ENCODE measurements at places on chromosomes 1 and 21.
A peak's percentile ranks its signal among the peaks of the same experiment; 100 is the strongest.

- peak; percentile 83 for DNase-seq
These were observed 3.8 kb downstream of the CELSR2 start for GRCh38 chr1:109252893-109253802.

DNA sequence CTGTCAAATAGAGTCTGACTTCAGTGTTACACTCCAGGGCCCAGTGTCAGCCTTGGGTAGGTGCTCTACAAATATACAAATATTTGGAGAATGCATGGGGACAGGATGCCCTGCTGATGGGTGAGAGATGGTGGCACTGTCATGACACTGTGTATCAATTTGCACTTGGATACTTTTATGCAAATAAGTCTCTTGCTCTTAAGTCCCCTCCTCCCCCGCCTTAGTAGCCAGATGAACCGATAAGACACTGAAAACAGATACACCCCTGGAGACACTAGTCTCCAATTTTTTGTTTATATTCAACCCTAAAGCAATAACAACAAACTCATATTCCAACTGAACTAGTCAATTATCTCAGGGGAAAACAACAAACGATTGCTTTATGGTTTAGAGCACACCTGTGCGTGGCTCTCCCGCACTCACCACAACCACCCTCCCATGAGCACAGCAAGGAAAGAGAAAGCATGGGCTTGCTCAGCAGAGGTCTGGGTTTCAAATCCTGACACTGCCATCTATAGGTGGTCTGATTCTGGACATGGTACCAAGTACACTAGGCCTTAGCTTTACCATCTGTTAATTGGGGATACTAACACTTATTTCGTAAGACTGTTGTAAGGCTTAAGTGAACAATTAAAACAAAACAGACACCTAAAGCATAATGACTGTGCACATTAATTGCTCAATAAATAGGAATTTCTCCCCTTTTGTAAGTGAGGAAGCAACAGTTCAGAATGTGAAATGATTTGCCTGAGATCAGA is 50.3 kb downstream of the HIVEP3 start:
- no peak for DNase-seq

- no peak for DNase-seq
These were observed 32.0 kb upstream of the FAM89A start for GRCh38 chr1:231072041-231072440.

DNA sequence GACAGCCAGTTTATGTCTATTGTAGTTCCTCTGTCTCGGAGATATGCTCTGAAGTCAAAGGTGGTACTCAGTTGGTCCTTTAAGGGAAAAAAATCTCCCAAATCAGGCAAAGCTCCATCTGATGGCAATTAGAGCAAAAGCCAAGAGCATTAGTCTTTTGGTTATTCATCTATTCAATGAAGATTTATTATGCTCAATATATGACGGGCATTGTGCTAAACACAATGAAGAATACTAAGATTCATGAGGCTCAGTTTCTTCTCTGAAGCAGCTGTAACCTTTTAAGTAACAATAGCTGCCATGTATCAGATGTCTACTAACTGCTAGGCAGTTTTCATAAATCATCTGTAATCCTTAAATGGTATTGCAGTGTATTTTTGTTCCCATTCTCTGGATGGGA is 47.6 kb upstream of the MROH9 start:
- DNase-seq: no peak

GRCh38 chr1:169019419-169020058 is 87.0 kb upstream of the ATP1B1 start:
- DNase-seq: no peak

GRCh38 chr21:45523411-45524101 is 18.7 kb downstream of the SLC19A1 start:
- DNase-seq: no peak

DNA sequence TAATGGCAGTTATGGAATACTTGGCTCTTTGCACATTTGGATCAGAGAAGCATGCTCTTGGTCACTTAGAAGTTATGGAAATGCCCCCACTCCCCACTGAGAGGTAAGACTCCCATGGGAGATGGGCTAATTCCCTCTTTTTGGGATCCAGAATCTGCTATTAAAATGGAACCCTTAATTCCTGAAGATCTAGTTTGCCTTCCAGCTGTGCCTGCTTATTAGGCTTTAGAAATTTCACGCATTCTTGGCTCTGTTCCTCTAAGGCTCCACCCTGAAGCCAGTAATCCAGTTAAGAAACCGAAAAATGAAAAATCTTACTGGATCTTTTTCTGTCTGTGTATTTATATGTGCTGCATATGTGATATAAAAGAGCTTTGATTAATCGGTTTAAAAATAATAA is 76.7 kb downstream of the USH2A start:
- DNase-seq: no peak

DNA sequence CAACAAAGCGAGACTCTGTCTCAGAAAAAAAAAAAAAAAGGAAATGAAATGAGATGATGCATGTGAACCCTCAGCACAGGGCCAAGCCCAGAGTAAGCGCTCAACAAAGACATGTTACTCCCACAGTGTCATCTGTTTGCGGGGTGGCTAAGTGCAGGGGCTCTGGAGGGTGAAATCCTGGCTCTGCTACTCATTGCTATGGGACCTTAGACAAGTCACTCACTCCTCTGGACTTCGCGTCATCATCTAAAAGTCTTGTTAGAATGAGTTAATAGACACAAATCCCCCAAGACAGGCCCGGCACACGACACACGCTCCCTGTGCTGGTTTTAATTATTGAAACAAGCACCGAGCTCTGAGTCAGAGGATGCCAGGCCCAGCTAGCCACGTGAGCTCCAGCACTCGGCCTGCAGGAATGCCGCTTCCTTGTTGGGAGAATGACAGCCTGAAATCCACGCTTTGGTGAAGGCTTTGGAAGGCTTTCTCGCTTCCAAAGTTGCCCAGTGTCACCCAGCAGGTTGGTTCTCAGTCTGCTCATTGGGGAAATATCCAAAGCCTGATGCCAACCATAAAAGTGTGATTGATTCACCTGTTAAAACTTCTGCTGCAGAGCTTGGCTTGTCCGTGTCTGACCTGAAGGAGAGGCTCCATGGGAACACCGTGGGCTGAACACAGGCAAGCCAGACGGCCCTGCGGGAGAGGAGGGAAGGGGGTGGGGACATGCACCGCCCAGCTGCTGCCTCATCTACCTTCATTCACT is 36.7 kb upstream of the TARDBP start:
- no peak for DNase-seq

DNA sequence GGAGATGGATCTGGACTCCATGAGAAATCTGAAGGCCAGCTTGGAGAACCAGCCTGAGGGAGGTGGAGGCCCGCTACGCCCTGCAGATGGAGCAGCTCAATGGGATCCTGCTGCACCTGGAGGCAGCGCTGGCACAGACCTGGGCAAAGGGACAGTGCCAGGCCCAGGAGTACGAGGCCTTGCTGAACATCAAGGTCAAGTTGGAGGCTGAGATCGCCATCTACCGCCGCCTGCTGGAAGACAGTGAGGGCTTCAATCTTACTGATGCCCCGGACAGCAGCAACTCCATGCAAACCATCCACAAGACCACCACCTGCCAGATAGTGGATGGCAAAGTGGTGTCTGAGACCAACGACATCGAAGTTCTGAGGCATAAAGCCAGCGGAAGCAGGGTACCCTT is 601.5 kb upstream of the ZP4 start:
- no peak for DNase-seq

DNA sequence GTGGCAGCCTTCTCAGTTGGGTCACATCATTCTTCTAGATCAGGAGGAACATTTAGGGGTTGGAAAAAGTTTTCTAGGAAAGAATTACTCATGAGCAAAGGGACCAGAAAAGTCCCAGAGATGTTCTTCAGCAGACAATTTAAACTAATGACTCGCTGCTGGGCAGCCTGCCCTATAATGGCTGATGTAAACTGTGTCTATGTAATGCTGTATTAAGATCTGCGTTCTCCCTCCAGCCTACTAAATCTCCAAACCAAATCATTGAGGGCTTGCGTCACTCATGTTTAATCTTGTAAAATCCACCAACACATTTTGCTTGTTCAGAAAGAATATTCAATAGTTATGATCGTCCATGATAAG is 92.1 kb downstream of the LRRC8C start:
- no peak for DNase-seq

GRCh38 chr1:195097316-195097715 is 1510.9 kb downstream of the KCNT2 start:
- no peak for DNase-seq

DNA sequence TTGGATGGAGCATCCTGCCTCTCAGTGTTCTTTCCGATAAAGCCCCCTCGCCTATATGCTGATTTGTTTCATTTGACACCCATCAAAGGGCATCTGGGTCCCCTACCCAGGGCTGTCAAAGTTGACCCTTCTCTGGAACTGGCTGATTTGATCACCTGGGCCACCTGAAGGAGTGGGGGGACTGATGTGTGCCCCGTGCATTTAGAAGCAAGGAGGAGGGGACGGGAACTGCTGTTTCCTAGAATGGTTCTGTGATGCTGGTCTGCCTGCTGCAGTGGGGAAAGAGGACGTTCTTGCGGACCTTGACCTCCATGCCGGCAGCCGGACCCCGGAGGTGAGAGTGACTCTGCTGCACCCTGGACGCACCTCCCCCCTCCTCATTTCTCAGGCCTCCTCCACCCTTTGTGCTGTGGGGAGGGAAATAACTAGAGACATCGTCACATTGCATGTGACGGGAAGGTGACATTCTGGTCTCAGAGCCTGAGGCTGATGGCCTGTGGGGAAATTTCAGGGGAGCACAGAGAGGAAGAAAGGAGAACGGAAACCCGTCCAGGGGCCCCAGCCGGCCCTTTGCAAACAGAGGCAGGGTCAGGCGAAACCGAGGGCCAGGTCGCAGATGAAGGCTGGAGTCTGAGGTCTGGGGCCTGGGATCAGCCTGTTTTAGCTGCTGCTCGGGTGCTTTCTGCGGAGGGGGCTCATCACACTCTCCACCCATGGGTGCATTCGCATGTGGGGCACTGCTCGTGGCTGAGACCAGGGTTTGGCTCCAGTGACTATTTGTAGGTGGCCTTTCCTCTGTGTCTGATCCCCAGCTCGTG is 25.7 kb downstream of the CRYAA start:
- no peak for DNase-seq

DNA sequence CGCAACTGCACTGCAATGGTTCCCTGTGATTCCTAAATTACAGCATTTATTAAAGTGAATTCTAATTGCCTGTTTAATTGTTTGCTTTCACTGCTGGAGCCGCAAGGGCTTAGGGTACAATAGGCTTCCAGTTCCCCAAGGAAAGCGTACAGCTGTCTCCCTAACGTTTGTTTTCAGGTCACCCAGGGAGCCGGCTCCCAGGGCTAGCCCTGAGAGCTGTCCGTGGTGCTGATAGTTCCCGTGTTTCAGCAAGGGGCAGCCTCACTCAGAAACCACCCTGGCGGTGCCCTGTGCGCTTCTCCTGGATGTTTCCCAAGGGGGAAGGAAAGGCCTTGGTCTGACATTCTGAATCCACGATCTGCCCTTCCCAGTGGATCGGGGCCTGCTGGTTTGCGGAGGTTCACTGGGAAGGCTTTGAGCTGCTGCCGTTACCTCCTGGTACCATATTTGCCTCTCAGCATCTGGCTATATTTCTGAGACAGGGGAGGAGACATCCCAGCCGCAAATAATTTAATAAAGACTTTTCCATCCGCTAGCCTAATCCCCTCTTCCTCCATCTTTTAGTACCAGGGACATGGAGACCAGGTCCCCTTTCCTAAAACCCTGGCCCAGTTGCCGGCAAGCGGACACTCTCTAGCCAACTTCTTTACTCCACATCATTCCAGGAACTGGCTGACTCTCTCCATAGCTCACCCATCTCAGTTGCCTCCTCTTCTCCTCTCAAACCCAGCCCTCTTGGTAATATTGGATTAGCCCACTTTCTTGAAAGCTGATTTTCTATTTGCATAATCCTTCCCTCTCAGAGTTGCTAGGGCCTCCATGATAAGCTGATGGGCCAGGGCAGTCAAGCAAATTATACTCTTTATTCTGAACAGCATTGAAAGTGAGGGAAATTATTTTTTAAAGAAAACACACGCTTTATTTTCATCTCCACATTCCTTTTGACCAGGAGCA is 149.0 kb downstream of the IGSF21 start:
- DNase-seq: peak; percentile 30

GRCh38 chr1:183164340-183164739 is 21.7 kb upstream of the LAMC2 start:
- DNase-seq: no peak

DNA sequence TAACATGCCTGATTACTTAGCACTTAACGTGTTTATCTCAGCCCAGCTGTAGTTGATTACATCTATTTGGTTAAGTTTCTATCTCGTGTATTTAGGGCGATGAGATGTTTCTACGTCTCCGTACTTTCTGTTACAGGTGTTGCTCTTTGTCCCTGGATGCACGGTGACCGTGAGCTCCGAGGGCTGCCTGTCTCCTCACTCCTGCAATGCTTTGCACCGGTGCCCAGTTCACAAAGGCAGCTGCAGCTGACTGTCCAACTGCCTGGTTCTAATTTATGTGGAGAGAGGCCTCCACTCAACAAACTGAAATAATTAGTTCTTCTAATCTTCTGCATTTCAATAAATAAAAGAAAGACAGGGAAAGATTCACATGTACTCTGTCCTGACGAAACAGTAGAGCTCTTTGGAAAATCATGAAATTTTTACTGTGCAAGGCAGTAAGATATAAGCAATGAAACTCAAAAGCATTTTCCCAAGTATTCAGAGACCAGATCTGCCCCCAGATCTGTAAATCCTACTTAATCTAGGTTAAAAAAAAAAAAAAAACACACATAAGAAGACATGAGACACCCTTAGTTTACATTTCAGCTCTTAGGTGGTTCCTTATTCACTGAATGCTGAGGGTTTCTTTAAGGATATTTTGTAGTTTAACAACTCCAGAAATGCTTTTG is 108.2 kb downstream of the TGFBR3 start:
- no peak for DNase-seq

DNA sequence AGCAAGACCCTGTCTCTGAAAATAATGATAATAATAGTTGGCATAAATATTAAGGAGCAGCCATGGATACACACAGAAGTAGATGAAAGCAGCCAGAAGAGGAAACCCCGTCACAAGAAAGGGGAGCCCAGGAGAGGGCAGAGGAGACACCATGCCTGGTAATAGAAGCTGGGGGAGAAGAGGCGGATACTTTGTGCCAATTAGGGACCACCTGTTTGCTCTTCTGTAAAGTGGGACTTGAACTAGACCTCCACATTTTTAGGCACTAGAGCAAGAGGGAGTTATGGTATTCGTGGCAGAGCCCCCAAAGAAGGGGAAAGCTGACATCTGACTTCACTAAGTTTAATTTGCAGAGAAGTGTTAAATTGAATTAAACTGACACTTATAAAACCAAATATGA is 12.5 kb downstream of the CELA2B start:
- no peak for DNase-seq

GRCh38 chr1:3162322-3162882 is 93.4 kb downstream of the PRDM16 start:
- no peak for DNase-seq

DNA sequence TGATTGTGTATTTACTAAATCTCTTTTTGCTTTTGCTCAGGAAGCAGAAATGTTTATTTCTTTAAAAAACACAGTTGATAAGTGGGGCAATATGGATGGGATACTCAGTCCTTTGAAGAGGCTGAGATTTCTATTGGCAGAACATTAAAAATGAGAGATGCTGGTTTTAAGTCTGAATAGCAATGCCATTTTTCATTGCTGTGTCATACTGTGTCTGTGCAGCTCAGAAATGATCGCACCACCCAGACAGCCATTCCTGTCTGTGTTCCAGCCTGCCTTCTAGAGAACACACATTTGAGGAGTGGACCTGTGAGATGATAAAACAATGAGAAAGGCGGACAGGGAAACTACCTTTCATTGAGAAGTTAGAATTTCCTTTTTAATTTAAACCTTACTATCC is 231.2 kb upstream of the USP24 start:
- no peak for DNase-seq

- DNase-seq: no peak
These were observed 300.8 kb downstream of the RRAGC start for GRCh38 chr1:38558500-38559445.

- no peak for DNase-seq
These were observed 1.6 kb downstream of the IFI44 start for GRCh38 chr1:78651241-78651640.
